ENCODE measurements at places on chromosomes 3 and 15.
A peak's percentile ranks its signal among the peaks of the same experiment; 100 is the strongest.

GRCh38 chr3:65210026-65210814, 522.4 kb upstream of the ADAMTS9 start:
- DNase-seq = no peak

DNA sequence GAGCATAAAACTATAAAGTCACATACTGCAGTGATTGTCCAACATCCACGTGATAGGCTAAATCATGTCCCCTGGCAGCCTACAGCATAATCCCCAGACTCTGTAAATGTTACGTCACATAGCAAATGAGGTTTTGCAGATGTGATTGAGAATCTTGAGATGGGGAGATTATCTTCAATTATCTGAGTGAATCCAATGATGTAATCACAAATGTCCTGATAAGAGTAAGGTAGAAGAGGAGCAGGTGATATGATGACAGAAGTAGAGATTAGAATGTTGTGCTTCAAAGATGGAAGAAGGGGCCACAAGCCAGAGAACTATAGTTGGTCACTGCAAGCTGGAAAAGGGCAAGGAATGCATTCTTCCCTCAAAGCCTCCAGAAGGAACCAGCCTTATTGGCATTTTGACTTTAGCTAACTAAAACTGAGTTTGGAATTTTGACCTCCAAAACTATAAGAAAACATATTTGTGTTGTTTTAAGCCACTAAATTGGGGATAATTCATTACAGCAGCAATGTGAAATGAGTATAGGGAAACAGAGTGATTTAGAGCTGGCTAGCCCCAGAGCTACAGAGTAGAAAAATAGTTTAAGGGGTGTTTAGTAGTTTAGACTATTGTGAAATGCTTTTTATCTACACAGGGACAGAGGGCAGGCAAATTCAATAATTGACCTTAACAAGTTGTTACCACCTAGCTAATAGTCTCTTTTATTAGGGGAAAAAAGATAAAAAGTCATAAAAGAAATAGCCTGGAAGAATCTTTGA, 15.2 kb downstream of the SLC2A2 start:
- DNase-seq = no peak

DNA sequence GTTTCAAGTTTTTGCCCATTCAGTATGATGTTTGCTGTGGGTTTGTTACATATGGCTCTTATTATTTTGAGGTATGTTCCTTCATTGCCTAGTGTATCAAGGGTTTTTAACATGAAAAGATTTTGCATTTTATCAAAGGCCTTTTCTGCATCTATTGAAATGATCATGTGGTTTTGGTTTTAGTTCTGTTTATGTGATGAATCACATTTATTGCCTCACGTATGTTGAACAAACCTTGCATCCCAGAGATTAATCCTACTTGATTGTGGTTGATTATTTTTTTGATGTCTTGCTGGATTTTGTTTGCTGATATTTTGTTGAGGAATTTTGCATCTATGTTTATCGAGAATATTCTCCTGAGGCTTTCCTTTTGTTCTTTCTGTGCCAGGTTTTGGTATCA, 39.4 kb downstream of the TMCO5A start:
- DNase-seq = peak; percentile 23

DNA sequence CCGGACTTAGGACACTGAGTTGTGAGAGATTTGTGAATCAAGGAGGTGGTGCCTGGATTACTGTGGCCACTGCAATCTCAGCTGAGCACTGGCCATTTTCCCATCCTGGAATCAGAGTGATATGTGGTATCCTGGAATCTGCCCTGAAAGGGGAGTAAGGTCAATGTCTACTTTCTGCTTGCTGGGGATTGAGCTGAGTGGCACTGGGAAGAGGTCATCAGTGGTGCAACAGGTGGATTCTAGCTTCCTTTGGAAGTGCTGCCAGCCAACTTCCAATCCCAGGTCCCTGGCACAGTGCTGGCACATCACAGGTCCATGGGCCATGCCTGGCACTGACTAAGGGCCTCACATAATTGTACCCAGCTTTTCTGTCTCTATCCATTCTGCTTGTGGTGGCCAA, 20.6 kb upstream of the TSEN2 start:
- no peak for DNase-seq

DNA sequence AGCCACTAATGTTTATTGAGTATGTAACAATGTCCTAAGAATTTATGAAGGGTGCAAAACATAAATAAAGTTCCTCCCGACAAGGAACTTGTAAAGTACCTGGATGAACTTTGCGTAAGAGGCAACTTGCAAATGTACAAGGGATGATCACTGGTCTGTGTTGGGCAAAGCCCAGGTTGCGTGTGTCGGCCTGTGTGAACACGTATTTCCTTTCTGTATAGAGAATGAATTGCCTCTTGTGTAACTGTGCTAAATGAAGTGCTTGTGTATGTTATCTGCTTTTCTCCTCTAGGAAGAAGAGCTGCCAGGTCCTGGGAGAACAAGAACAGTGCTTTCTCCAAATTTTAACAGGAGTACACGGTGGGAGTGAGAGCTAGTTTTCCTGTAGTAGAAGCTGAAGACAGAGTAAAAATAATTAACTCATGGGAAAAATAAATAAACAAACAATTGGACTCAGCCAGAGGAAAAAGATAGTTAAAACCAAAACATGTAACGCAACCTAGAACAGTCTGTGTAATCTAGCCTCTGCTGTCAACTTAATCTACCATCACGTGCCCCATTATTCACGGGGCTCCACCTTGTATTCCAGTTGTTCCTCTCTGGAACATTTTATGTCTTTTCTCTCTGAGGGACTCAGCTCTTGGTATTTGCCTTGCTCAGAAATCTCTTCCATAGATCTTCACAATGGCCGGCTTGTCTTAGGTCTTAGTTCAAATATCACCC, 83.7 kb upstream of the RASGRP1 start:
- no peak for DNase-seq

DNA sequence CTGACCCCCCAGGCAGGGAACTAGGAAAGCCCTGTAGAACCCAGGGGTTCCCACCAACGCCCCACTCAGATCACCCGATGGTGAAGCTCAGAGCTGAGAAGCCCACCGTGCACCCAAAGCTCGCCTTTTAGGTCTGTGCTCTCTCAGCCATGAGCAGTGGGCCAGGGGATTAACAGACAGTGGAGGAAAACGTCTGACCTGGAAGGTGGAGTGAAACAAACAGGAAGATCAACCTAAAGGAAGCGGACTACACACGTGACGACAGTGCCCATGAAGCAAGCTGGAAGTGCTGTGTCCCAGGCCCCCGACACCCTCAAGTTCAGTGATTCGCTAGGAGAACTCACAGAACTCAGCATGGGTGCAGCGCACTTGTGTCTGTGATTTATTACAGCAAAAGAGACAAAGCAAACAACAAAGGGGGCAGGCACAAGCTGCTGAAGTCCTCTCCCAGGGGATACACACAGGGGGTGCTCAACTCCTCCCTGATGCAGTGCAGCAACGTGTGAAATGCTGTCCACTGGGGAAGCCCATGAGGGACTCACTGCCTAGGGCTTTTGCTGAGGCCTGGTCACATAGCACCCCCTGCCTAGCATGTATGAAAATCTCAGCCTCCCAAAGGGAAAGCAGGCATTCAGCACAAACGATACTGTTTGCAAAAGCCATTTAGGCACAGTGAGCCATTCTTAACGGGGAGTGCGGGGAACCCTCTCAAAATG, 43.5 kb downstream of the CFAP92 start:
- peak; percentile 12 for DNase-seq

- DNase-seq = no peak
Observed at GRCh38 chr15:27696530-27696929, 402.6 kb downstream of the OCA2 start.

GRCh38 chr3:99883138-99883461, 65.4 kb downstream of the CMSS1 start:
- DNase-seq = no peak

GRCh38 chr3:55692295-55692956, 205.3 kb upstream of the WNT5A start:
- DNase-seq = no peak

GRCh38 chr15:38507570-38507969, 53.6 kb downstream of the FAM98B start:
- DNase-seq = no peak

GRCh38 chr15:52291204-52291603, 4.4 kb downstream of the MYO5C start:
- DNase-seq = no peak

GRCh38 chr15:89400116-89400781, 65.6 kb upstream of the POLG start:
- no peak for DNase-seq
